ENCODE measurements at places on chromosomes 11 and 22.

- no peak for DNase-seq
Observed at GRCh38 chr11:88533001-88533400, 195.5 kb upstream of the CTSC start.

GRCh38 chr11:35160246-35160824, 21.4 kb downstream of the CD44 start:
- no peak for DNase-seq

- DNase-seq: peak; percentile 20
Observed at GRCh38 chr22:44585559-44586350, 87.7 kb upstream of the RTL6 start.

DNA sequence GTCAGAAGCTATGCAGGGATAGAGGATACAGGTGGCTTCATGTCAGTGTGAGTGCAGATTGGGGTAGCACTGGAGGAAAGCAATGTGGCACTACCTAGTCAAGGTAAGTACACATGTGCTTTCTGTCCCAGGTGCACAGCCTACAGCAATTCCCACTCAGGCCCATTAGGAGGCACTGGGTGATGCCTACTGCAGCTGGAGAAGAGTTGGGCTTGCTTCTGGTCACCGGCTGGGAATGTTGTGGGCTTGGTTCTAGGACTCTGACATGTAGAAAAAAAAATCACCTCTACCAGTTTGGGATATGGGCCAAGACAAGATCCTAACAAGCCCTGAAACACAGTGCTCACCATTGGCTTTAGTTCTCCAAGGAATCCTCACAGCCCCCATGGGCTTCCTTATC, 69.7 kb downstream of the TENM4 start:
- DNase-seq: peak; percentile 79
